Effector memory CD4-positive, alpha-beta T cell (primary cell): ENCODE measurements at places on chromosomes 12 and 14.
A peak's percentile ranks its signal among the peaks of the same experiment; 100 is the strongest.

DNA sequence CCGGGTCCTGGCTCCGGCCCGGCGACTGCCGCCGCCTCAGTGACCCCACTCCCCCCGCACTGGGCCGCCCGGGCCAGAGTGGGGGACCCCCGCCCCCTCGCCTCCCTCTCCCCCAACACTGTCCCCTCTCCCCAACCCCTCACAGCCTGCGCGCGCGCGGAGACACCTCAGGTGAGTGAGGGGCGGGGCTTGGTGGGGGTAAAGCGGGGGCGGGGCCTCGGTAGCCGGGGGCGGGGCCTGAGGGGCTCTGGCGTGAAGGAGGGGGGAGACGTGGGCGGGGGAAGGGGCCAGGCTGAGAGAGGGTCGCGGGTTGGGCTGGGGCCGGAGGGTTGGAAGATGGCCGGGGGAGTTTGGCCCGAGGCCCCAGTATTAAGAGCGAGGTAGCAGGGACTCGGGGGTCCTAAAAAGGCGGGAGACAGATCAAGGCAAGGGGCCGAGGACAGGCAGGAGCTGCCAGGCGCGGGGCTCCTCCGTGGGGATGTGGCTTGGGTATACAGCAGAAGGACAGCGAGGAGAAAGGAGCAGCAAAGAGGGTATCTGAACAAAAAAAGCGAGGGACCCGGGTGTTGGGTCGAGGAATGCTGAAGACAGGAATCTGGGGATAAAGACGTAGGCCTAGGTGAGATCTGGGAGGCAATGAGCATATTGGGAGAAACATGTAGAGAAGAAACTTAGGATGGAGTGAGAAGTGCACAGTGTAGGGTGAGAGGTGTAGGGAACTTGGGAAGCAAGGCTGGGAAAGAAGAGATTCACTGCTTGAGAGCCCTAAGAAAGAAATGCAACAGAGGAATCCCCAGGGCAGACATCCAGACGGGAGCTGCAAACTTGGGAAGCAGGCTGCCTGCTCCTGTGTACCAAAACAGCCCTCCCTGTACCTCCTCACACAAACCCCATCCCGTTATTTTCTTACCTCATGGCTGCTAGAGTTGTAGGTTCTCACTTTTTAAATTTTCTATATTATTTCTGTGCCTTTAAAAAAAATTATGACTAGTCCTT, 10.8 kb downstream of the SUOX start:
- peak; percentile 66 for DNase-seq

GRCh38 chr12:67354322-67354721, 85.2 kb downstream of the CAND1 start:
- DNase-seq = no peak

- peak; percentile 77 for DNase-seq
These were observed 5.5 kb downstream of the ITGA5 start for GRCh38 chr12:54413284-54414190.

- no peak for DNase-seq
These were observed 2.7 kb upstream of the GZMH start for GRCh38 chr14:24612196-24612595.

GRCh38 chr12:116382686-116383530, 105.4 kb upstream of the MED13L start:
- DNase-seq = no peak

DNA sequence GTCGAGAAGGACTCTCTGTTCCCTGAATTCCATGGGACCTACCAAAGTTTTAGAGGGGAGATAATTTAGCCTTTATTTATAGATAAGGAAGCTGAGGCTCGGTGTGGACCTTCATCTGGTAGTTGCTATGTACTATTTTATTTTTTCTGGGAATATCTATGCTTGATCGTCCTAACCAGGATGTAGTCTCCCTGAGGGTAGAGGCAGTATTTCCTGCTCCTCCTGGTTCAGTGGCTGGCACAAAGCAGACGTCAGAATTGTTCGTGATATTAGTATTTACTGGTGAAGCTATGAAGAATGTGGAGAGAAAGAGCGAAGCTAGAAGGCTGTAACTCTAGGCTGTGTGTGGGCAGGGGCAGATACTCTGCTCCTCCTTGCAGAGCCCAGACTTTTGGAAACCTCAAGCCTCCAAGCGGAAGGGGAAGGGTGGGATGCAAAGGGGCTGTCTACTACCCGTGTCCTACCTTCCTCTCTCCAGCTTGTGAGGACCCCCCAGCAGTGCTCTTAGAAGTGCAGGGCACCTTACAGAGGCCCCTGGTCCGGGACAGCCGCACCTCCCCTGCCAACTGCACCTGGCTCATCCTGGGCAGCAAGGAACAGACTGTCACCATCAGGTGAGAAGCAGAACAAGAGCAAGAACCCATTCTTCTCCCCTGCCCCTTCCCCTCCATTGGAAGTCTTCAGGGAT, 1.4 kb downstream of the LRP10 start:
- no peak for DNase-seq

- no peak for DNase-seq
These were observed 74.3 kb downstream of the ANO6 start for GRCh38 chr12:45290216-45290605.

DNA sequence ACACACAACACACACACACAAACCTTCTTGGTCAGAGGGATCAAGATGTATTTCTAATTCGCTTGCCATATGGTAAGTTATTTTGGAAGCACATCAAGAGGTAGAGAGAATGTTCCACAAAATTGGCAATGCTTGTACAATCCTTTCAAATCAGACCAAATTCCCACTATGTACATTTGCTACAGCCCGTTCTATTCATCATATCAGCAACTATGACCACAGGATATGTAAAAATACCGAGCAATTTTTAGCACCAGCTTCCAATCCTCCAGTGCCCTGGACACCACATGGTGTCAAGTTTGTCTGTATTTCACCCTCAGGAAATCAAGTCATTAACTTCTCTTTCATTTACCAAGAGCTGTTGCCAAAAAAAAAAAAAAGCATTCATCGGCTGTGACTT, 21.2 kb downstream of the TBX5 start:
- DNase-seq = no peak

DNA sequence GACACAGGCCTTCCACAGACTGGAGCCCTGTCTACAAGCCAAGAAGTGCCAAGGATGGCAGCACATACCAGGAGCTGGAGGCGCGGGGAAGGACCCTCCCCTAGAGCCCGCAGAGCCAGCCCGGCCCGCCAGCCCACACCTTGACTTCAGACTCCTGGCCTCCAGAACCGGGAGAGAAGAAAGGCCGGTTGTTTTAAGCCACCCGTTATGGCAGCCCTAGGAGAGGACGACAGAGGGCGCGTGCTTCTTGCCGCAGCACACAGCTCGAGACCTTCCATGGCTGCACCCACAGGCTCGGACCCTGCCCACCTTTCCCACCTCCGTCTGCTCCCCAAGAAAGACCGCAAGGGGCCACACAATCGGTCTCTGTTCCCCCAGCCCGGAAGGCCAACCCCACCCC, 53.7 kb downstream of the RNF34 start:
- DNase-seq = no peak

DNA sequence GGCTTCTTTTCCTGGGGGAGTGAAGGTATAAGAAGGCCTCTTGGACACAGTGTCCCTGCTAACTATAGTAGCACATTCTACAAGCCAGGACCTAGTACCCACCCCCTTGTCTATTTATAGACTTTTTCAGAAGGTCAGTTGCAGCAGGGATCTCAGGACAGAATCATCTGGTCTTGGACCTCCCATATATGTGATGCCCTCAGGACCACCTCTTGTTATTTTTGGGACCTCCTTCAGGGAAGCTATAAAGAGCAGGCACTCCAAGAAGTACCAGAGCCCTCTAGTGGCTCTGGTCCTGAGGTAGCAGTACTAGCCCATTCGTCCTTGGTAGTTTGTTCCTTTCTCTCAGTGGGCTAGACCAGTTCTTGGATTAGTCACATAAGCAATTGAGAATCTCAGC, 4.3 kb downstream of the COQ10A start:
- DNase-seq = no peak
